Fibroblast of mammary gland (primary cell): ENCODE measurements at places on chromosomes 1 and 21.
A peak's percentile ranks its signal among the peaks of the same experiment; 100 is the strongest.

GRCh38 chr1:210696709-210697108, 368.0 kb downstream of the HHAT start:
- no peak for DNase-seq

- peak; percentile 87 for DNase-seq
Observed at GRCh38 chr1:153742411-153743142, 14.7 kb downstream of the INTS3 start.

DNA sequence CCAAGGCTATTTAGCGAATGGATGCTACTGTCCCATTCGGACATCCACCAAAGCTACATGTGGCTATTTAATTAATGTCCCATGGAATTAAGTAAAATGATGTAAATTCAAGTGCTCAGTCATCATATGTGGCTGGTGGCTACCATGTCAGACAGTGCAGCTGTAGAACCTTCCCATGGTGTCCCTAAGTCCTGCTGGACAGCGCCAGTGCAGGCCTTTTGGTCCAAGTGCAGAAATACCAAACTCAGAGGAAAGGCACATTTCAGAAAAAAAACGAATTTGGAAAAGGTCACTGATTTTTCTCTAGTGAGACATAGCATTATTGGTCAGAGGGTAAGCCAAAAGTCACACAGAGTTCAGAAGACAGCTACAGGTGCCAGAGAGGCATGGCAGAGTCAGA, 17.6 kb downstream of the TMPRSS2 start:
- no peak for DNase-seq

DNA sequence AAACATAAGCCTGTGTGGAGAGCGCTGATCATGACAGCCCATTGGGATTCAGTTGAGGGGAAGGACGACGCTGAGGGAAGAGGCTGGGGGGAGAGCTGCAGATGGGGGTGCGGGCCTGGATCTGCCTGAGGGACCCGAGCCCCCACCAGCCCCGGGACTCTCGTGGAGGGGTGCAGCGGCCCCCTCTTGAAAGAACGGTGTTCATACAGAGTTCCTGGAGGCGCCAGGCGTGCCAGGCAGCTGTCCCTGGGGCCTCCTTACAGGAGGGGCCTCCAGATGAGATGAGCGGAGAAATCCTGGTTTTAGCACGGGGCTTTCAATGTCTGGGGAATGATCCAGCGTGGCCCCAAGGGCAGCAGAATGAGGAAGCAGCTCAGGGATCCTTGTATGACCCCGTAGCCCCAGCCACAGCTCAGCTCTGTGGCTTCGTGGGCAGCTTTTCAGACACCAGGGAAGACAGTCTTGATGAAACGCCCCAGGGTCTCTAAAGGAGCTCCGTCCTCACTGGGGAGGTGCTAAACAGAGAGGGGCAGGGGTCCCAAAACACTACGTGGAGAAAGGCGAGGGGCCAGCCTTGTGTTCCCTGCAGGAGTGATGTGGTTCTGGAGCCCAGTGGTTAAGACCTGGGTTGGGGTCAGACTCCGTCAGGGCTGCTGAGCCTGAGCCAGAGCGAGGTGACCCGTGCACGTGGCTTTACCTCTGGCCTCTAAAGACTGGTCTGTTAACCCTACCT, 7.2 kb upstream of the DSCAM start:
- DNase-seq: no peak

- no peak for DNase-seq
Observed at GRCh38 chr1:48917070-48917454, 140.4 kb upstream of the BEND5 start.

GRCh38 chr1:245915406-245915805, 591.7 kb downstream of the SMYD3 start:
- DNase-seq: no peak

DNA sequence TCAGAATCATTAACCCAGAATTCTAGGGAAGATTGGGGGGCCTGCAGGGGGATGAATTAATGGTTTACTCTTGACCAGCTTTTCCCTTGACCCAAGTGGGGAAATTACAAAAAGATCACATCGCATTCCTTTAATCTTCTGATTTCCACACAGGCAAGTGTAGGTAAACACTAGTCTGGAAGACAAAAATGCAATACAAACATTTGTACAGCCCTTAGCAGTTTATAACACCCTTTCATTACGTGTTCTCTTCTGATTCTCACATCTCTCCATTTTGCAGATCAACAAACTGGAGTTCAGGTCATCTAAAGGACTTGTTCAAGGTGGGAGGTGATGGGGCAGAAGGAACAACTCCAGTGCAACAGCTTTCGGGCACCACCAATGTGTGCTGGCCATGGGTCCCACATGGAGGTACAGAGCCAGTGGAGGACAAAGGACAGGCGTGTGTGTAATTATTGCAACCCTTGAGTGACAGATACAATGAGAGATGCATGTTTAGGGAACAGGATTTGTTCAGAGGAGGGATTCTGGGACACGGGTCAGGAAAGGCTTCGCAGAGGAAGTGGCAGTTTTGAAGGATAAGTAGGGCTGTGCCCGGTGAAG, 20.4 kb downstream of the ATF3 start:
- no peak for DNase-seq

- DNase-seq: peak; percentile 61
Observed at GRCh38 chr1:242147096-242147976, 148.4 kb upstream of the MAP1LC3C start.

- peak; percentile 41 for DNase-seq
Observed at GRCh38 chr1:94873520-94874351, 53.2 kb downstream of the CNN3 start.

GRCh38 chr1:229479660-229480399, 28.3 kb downstream of the NUP133 start:
- DNase-seq: no peak

- DNase-seq: peak; percentile 31
Observed at GRCh38 chr1:55503663-55504305, 288.6 kb upstream of the USP24 start.

DNA sequence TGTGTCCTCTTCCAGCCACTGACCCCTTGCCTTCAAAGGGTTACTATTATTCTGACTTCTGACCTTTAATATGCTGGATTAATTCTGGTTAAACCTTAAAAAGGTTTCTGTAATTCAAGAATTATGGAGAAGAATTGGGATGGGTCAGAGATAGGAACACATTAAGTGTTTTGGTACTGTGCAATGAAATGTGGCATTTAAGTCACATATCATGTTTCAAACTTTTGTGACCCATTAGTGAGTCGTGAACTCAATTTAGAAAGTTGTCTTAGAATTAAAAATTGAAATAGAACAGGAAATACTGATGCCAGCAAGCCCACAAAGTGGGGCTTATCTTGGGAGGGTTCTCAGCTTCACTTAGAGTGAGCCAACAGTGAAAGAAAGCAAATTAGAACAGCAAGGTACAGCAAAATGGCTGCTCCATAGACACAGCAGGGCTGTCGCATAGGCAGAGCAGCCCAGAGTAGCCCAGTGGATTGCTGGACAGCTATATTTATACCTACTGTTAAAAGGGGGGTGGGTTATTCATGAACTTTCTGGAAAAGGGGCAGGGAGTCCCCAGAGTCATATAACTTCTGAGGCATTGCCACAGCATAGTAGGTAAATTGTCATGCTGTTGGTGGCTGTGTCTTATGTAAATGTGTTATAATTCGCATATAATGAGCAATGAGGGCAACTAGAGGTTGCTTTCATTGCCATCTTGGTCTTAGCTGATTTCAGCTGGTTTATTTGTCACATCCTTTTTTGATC, 10.5 kb downstream of the SCP2 start:
- no peak for DNase-seq

DNA sequence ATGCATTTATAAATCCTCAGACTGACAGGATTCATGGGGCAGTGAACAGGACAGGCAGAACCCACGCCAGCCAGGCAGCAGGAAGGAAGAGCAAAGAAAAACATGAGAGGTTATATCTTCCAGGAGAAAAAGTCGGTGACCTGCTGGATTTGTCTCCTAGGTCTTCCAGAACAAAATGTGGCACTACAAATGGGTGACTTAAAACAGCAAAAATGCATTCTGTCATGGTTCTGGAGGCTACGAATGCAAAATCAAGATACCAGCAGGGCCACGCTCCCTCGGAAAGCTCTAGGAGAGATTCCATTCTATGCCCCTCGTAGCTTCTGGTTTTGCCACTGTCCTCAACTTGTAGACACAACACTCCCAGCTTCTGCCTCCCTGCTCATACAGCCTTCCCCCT, 63.4 kb downstream of the PSMG1 start:
- DNase-seq: no peak

DNA sequence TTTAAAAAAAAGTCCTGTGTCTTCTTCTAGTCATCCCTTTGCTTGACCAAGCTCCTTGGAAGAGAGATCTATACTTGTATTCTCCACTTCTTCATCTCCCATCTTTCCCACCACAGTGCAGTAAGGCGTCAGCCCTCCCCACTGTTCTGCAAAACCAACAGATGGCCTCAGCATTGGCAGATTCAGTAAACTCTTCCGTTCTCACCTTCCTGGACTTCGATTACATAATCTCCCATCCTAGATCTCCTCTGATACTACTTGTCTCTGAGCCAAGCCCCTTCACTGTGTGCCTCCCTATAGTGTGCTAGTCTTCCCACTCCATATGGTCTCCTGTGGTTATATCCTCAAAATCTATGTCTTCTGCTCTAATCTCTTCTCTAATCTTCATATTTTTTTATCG, 1.6 kb upstream of the COLGALT2 start:
- DNase-seq: no peak

DNA sequence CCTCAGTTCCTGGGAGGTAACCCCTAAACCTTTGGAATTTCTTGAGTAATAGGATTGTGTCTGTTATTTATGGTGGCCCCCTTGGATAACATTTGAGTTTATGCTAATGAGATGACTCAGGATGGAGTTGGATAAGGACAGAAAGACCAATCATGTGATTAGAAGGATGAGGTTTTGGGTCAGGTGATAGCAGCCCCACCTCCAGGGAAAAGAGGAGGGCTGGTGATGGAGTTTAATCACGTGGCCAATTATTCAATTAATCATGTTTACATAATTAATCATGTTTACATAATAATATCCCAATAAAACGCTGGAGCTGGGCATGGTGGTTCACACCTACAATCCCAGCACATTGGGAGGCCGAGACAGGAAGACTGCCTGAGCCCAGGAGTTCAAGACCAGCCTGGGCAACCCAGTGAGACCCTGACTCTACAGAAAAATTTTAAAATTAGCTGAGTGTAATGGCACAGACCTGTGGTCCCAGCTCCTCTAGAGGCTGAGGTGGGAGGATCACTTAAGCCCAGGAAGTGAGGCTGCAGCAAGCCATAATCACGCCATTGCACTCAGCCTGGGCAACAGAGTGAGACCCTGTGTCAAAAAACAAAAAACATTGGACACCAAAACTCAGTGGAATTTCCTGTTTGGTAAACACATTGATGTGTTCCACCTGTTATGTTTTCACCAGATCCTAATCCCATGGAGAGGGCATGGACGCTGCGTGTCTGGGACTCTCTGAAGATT, 73.3 kb downstream of the NUP210L start:
- DNase-seq: peak; percentile 6

- DNase-seq: peak; percentile 73
Observed at GRCh38 chr21:34510148-34511142, 1.6 kb downstream of the KCNE1 start.

DNA sequence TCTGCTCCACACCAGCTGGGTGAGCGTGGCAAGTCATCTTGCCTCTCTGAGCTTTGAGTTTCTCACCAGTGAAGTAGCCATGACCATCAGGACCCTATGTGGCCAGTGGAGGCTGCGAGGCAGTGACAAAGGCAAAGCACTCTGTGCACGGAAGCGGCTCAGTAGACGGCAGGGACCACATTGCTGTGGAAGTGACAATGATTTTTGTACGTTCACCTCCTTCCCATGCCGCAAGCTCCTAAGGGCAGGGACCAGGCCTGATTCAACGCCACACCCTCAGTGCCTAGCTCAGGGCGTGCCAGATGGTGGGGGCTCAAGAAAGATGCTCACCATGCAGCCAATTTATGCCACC, 210.5 kb downstream of the MATN1 start:
- DNase-seq: no peak

GRCh38 chr1:156464335-156464734, 36.2 kb downstream of the MEF2D start:
- DNase-seq: peak; percentile 82

DNA sequence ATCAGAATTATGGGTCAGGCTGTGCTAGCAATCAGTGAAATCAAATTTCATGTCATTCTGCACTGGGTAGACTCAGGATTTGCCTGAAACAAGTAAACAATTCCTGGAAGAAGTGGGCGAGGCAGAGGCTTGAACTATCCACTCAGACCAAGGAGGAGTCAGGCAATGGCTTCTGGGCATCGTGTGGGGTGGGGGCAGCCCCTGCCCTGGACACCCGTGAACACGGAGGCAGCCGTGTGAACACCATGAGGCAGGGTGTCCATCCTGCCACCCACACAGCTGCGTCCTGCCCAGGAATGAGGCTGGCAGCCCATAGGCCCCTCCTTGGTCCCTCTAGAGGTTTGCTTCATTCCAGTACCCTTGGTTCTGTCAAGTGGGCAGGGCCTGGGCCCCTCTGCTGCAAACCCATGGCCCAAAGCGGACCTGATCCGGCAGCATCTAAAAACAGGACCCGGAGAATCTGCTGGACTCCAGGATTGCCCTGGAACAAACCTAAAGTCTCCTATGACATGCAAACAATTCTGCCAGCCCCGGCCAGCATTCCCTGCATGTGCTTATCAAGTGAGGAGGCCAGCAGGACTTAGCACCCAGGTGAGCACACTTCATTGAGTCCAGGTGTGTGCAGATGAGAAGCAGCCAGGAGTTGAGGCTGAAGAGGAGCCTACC, 69.5 kb downstream of the PDE9A start:
- DNase-seq: no peak

DNA sequence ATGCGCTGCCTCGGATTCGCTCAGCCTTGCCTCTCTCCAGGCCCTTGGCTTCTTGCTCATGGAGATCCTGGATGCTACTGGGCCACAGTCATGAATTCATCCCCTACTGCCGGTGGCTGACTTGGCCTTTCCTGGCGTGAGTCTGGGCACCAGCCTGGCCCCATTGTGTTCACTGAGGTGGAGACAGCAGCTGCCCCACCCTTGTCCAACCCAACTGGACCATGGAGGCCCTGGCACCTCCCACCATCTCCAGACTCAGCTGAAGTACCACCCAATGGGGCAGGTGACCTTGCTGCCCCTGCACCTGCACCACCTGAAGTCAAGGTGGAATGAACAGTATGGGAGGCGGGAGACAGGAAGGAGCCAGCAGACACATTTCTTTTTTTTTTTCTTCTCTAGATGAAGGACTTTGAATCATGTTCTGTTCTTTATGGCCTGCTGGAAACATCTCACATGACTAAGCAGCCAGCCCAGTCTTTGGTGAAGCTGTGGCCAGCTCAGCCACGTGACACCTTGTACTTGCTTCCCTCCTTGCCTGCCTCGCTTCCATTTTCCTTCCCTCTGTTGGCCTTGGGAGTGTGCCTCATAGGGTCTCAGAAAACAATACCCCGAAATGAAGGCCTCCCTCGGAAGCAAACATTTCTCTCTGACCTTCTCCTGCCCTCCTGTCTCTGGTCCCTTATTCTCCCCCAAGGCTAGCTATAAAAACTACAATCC, 3.8 kb upstream of the SLC30A2 start:
- peak; percentile 18 for DNase-seq
